Coronary artery (tissue), 2 donors: ENCODE measurements at places on chromosomes 6 and 20.

DNA sequence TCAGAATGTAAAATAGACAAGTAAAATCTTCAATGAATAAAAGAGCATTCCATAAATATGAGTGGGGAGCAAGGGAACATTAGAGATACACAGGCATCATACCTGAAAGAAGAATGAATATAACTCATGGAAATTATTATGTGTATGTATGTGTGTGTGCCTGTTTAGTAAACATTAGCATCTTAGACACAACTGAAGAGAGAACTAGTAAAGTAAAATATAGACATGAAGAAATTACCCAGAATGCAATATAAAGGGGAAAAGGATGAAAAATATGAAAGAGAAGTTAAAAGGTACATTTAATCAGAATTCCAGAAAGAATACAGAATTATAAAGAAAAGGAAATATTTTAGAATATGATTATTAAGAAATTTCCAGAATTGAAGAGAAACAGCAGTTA lies 264.3 kb downstream of the KCNQ5 start:
- DNase-seq, result no peak

- DNase-seq, result no peak
These were observed 56.5 kb upstream of the DST start for GRCh38 chr6:56699066-56699654.

DNA sequence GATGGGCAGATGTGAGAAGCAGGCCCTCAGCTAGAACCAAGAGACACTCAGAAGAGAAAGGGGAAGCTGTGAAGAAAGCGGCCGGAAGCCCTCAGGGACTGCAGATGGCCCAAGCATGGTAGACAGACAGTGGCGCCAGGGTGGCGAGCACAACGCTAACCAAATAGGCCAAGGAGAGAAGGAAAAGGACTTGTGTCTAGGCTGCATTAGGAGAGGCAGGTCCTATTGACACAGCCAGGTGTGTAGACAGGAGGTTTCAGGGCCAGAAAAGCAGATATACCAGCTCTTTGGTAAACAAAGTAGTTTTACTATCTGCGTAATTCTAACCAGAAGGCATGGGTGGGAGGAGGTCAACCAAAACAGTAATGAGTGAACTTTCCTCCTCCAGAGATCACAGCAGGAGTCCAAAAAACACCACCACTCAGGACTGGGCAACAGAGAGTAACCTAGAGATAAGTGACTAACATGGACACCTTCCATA lies 15.8 kb upstream of the MAP7 start:
- no peak for DNase-seq

DNA sequence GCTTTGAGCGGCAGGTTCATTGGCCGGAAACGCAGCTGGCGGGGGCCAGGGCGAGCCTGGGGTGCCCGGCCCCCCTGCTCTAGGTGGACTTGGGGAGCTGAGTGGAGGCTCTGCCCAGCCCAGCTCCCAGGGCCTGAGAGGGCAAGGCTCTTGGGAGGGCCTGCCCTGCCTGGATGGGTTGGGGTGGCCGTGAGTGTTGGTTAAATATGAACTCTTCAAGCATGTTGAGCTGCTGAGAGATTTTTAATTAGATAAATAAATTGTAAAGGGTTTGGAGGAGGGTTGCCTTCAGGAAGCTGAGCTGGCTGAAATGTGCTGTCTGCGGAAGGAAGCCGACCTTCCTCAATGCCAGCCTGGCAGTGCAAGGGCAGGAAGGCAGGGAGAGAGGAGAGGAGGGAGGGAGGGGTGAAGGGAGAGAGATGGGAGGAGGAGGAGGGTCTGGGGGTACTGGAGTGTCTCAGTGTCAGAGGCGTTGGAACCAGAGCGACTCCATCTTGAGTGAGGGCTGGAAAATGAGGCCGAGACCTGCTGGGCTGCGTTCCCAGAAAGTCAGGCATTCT lies 39.4 kb upstream of the PMEPA1 start:
- DNase-seq, result no peak

DNA sequence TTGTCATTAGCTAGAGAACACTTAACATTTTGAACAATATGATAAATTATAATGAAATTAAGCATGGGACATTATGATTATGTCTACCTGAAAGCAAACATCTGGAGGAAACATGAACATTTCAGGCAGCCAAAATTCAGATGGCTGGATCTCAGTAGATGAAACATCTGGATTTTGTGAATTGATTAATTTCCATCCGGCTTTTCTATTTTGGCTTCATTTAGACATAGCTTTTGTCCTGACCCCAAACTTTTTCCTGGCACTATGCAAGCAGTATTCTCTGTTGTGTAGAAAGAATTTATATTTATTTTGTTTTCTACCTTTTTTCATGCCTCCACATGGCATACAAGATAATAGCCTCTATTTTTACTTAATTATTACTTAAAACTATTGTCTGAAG lies 186.3 kb downstream of the OGFRL1 start:
- DNase-seq, result no peak

- no peak for DNase-seq
These were observed 7.0 kb downstream of the UBD start for GRCh38 chr6:29552512-29553051.

DNA sequence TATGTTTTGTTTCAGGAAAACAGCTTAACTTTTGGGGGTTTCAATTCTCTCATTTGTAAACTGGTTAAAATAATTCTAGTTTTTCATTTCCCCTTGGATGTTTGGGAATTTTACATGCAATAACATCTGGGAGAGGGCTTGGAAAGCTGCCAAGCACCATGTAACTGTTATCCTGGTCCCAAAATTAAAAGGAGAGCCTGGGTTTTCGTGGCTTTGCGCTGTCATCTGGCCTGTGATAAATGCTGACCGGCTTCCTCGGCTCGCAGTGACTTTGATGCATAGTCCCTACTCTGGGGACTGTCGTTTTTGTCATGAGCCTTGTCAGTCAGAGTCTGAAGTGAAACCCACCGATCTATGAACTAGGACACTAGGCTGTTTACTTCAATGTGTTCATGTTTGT lies 12.2 kb downstream of the SLC35F1 start:
- DNase-seq, result no peak
